CD4-positive, alpha-beta T cell treated with Interleukin-1 beta for 1 hour (primary cell): ENCODE measurements at places on chromosomes 5 and 9.
A peak's percentile ranks its signal among the peaks of the same experiment; 100 is the strongest.

DNA sequence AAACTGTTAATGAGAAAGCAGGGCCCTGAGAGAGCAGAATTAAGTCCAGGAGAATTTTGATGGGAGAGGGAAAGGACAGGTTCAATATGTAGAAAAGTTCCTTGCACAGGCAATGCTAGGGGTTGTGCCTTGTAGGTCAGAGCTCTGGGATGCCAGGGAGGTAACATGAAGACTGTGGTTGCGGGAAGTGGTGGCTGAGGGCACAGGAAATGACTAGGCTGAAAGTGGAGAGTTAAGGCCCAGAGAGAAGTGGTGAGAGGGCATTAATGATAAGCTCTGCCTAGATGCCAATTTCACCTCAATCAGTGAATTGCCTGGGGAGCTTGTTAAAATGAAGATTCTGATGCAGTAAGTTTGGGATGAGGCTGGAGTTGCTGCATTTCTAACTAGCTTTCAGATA is 31.5 kb upstream of the PPP3R2 start:
- DNase-seq = peak; percentile 1

DNA sequence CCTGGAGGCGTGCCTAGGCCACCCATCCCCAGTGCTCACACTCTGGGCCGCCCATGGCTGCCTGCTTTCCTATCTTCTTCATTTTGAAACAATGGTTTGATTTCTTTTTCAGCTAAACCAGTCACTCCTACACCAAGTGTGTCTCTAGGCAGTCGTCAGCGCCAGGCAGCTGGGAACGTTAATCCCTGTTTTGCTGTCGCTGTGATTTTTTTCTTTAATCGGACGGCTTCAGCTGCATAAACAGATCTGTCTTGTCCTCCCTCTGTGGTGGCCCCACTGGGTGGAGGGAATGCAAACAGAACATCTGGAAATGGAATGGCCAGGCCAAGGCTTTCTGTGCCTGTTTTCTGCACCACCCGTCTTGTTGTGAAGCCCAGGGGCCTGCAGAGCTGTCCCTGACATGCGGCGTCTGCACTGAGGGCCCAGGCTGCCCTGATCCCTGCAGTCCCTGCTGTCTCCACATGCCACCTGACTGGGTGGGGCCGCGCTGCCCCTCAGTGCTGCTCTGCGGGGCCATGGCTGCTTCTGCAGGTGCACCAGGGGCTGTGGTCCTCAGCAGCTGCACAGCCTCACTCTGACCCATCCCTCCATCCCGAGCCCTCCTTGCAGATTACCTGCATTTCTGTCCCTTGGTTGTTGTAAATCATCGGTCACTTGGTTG is 51.5 kb downstream of the WNK2 start:
- no peak for DNase-seq

DNA sequence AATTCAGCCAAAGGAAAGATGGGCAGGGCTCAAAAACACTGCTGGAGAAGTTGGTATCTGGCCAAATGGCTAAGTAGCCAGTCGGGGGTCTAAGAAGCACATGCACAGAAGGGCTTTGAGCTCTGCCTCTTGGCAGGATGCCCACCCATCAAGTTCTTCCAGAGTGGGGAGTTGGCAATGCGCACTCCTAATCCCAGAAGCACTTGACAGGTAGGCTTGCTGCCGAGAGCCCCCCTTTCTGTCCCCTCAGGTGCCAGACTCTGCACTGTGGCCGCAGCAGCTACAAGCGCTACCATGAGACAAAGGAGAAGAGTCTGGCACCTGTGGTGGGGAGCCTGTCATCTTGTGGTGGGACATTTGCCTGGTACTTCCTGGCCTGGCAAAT is 252.9 kb upstream of the SLC24A2 start:
- DNase-seq = peak; percentile 11

- no peak for DNase-seq
Measured at GRCh38 chr5:172452398-172453205, 1.7 kb downstream of the SH3PXD2B start.

- no peak for DNase-seq
Measured at GRCh38 chr9:133615186-133615585, 6.0 kb upstream of the FAM163B start.

DNA sequence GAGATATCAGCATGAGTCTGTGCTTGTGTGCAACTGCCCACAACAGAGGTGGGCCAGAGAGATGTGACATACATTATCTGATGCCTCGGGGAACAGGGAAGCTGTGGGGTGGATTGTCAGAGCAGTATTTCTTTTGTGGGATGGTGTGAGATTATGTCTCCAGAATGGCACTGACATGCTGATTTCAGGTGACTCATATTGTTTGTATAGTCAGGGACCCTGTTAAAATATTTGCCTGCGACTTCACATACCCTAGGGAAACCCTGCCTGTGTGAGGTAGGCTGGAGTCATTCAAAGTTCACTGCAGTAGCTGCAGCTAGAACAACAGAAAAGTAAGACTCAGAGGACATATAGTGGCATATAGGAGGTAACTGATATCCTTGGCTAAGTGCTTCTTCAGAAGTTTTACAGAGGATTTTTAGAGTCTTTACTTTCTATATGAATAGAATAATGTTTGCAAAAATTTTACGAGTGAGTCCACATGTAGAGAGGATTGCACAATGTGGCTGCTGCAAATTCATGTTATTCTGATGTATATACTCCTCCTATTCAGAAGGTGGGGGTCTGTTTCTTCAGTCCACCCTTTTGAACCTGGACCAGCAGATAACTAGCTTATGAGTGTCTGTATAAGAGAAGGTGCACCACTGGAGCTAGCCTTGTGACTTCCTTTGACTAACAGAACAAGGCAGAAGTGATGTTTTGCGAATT is 89.3 kb downstream of the MACIR start:
- no peak for DNase-seq

DNA sequence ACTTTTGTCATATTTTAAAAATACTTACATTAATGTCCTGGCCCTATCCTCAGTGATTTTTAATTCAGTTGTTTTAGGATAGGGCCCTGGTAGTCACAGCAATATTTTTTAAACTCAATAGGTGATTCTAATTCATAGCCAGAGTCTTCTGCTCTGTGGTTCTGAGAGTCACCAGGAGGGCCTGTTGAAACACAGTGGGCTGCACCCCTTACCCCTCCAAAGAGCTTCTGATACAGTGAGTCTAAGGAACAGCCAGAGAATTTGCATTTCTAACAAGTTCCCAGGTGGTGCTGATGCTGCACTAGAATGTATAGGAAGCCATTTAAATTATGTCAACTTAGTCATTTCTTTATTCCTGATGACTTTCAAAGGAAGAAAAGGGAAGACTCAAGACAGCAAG is 458.3 kb upstream of the ARRDC3 start:
- no peak for DNase-seq

DNA sequence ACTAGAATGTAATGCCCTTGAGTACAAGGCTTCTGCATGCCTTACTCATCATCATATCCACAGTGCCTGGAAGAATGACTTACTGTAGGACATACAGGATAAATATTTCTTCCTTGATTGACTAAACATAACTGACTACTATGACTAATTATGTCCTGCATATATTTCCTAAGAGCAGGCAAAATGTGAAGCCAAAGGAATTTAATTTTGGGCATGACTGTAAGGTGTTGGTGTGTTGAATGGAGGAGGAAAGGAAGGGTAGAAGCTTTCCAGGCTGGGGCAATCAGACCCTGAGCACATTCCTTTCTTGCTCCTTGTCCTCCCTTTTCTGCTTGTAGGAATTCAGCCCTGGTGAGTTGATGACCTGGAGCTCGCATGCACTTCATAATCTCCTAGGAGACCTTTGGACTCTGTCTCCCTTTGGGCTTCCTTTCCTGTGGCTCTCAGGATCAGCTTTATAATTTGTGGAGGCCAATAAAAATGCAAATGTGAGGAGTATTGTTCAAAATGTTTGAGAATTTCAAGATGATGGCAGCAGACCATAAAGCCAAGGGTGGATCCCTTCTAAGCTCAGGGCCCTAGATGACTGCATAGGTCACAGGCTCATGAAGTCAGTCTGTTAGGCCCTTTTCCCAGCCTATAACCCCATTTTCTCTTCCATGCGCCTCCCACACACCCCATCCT is 174.0 kb downstream of the HMHB1 start:
- DNase-seq = no peak

DNA sequence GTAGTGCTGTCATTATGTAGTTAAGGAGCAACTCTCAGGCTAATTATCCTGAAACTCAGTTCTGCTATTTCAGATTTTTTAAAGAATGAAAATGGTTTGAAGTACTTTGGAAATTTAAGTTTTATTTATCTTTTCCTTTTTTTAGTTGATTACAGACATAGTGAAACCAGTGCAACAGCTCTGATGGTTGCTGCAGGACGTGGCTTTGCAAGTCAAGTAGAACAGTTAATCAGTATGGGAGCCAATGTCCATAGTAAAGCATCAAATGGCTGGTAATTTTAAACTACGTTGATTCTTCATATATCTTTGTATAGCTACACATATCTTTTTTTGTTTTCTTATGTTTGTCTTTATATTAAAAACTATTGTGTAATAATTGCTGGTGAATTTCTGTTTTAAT is 34.9 kb downstream of the YTHDC2 start:
- no peak for DNase-seq

GRCh38 chr9:120842685-120843485 is at the start of gene PSMD5:
PSMD5 (minus strand) TSS chr9:120842922; CDS start chr9:120842909, 13 bp downstream.
- DNase-seq = peak; percentile 98

DNA sequence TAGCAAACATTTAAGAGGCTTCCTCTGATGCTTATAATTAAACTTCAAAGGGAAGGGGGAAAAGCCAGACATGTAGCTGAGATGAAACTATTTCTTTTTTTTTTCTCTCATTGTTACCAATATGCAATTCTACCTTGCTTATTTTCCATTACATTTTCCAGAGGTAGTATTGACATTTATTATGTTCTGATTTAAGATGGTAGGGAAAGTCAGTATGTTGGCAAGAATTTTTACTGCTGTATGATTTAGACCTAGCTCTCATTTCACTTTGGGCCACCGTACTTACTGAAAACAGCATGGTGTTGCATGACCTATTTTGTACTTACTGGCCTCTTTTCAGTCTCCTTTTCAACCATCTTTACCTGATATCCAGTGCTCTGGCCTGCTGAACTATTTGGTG is 9.6 kb upstream of the SPINK6 start:
- DNase-seq = no peak

GRCh38 chr9:97046228-97046627 is 7.3 kb upstream of the CTSV start:
- DNase-seq = no peak

DNA sequence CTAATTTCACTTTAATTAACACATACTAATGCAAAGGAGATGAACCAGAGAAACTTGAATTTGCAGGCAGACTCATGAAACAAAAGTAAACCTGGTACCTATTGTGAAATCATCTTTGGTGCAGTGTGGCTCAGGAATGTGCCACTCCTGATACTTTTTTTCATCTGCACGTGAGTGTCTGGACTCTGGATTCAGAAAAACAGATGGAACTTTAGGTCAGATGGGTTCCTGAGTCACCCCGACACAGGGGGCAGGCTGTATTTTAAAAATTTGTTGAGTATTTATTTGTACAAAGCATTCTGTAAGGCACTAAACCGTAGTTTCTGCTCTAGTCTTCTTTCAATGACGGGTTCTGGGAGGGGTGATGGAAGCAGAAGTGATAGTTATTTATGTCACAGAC is 52.2 kb upstream of the TUT7 start:
- no peak for DNase-seq

GRCh38 chr5:80985600-80986228 is 25.6 kb downstream of the RASGRF2 start:
- DNase-seq = no peak

- no peak for DNase-seq
Measured at GRCh38 chr5:159104051-159104651, 4.4 kb upstream of the EBF1 start.

DNA sequence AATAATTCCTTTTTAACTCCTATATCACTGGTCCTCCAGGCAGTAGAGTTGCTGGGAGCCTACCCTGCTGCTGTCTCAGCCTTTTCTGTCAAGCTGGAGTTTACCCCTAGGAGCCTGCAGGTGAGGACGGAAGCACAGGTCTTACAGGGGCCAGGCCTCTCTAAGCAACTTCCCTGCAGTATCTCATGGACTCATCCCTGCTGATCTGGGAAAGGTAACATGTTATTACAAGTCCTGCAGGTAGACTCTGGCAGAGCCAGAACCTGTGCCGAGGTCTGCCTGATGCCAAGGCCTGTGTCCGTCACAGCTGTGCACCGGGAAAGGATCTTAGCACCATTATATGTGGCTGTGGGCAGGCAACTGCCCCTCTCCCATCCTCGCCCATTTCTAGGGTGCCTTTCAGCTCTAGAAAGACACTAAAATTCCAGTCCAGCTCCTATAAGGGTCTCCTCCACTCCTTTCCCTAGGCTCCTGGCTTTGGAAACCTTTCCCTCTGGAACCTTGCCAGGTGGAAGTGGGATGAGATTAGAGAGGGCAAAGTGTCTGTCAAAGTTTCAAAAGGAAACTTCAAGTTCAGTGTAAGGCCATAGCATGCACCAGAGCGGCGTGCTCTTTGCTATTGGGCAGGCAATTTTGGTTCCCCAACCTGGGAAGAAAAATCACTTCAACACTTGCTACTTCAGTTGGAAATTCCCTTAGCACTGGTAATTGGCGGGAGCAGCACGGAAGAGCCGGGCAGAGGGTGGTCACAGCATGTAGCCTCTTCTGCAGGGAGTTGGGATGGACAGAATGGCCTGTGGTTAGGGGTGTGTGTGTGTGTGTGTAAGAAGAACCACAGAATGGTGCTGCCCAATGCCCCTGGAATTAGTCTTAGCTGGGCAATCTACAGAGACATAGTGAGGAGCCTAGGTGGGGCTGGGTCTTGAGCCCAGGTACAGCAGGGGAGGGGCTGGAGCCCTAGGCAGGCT is 17.5 kb downstream of the TMEM171 start:
- no peak for DNase-seq

GRCh38 chr5:179906795-179907555 is 722 bp downstream of the TBC1D9B start:
- DNase-seq = peak; percentile 10

GRCh38 chr5:115263078-115263380 is 352 bp upstream of the PGGT1B start:
- no peak for DNase-seq

GRCh38 chr5:104789366-104789765 is 1226.8 kb upstream of the NUDT12 start:
- no peak for DNase-seq

- no peak for DNase-seq
Measured at GRCh38 chr5:79418276-79418675, 95.7 kb downstream of the HOMER1 start.

GRCh38 chr5:10768328-10768899 is 7.4 kb upstream of the DAP start:
- DNase-seq = no peak
